ENCODE measurements at places on chromosomes 1 and 21. TPM values are rescaled to one million over a fixed set of nuclear protein-coding genes. Genes with fewer than 3 reads are reported as not detected.

LCE2B gene
- not detected for total RNA-seq

TMEM81 gene
- 3.1 TPM for total RNA-seq

TCEA3 gene
- total RNA-seq: 51.3 TPM

OBSCN gene
- 5.9 TPM for total RNA-seq

PPIAL4G gene
- 0.13 TPM for total RNA-seq

ZNF593OS gene
- total RNA-seq: not detected

SORT1 gene
- 119 TPM for total RNA-seq

SLC6A17 gene
- total RNA-seq: 0.49 TPM

DNA sequence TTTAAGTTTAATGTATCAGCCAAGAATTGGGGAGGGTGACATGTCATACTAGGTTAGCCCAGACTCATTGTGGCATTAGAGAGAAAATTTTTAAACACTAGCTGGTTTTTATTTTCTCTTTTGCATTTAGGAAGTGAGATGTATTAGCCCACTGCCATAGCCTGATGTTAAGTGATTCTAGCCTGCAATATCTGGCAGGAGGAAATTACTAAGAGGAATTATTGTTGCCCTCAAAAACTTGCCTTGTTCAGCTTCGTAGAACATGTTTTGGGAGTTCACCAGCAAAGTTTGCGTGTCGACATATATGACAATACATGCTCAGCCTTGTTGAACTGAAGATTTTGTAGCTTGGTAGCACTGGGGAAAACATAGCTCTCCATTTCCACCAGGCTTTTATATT lies 12.5 kb downstream of the ADAM30 start:
- H3K36me3 ChIP-seq: no peaks in the 10 kb centered on the region
- DNase-seq: no peak
- no peak overlapping the region for H3K27ac ChIP-seq
- H3K4me1 ChIP-seq: peaks cover 10% of the 10 kb centered on the region
- H3K27me3 ChIP-seq: no peaks in the 10 kb centered on the region
- H3K4me3 ChIP-seq: no peak overlapping the region

DNA sequence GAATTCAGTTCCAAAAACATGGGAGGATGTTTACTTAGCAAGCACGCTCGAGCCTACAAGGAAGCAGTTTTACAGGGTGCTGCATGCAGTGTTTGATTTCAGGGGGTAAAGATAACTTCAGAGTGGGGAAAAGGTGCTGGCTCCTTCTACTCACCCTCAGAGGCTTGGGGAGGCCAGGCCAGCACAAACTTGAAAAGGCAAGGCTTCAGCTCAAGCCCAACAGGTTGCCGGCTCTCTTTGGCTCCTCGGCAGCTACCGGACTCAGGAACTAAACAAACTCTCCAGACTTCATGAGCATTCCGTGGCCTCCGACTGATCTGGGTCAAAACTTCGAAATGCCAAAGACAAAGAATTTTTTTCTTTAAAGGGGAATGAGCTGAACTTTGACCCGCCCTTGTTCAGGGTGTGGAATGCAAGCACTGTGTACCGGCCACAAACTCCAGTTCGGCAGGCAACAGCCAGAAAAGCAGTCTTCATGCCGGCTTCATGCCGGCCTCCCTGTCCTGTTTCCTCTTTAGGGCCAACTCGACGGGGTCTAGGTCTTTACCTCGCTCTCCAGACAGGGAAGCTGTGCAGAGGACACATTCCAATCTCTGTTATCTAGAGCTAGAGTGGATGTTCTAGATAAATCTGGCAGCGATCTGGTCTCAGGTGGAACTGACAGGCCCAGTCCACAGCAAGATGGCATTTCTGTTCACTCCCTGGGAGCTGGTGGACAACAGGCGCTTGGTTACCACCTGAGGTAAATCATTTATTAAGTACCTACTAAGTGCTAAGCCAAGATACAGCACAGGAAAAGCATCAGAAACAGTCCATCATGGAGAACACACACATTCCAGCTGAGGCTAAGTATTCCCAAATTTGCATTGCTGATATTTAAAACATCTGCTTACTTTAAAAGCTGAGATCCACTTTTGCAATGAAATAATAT lies 75.0 kb downstream of the CD46 start:
- no peak overlapping the region for H3K4me3 ChIP-seq
- no peaks in the 10 kb centered on the region for H3K36me3 ChIP-seq
- peaks cover 3% of the 10 kb centered on the region for H3K4me1 ChIP-seq
- no peak for DNase-seq

GRCh38 chr21:45366931-45367401 lies 38.0 kb upstream of the COL18A1 start:
- no peak overlapping the region for H3K27ac ChIP-seq
- no peaks in the 10 kb centered on the region for H3K4me1 ChIP-seq
- no peaks in the 10 kb centered on the region for H3K27me3 ChIP-seq

- DNase-seq: no peak
- no peaks in the 10 kb centered on the region for H3K4me1 ChIP-seq
- no peaks in the 10 kb centered on the region for H3K27me3 ChIP-seq
- no peaks in the 10 kb centered on the region for H3K36me3 ChIP-seq
- no peak overlapping the region for H3K4me3 ChIP-seq
Observed at GRCh38 chr1:87933171-87933570, 604.5 kb downstream of the LMO4 start.

DNA sequence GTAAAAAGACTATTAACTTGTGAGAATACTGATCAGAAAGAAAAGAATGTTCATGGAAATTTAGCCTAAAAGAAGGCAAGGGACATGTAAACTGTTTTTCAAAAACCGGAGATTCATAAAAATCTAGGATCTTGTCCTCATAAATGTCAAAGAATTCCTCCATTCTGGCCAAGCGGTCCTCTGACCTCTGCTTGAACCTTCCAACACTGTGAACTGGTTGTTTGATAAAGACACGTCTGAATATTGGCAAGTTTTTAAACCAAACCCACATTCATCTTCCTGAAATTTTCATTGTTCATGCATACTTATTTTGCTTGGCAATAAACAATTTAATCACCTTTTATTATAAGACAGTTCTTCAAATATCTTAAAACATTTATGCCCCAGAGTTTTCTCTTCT lies 19.8 kb downstream of the ASPM start:
- H3K4me3 ChIP-seq: no peak overlapping the region
- DNase-seq: no peak
- no peaks in the 10 kb centered on the region for H3K36me3 ChIP-seq
- H3K4me1 ChIP-seq: no peaks in the 10 kb centered on the region

GRCh38 chr1:232271991-232272589 lies 357.8 kb downstream of the SIPA1L2 start:
- no peaks in the 10 kb centered on the region for H3K36me3 ChIP-seq
- no peak overlapping the region for H3K4me3 ChIP-seq
- H3K27ac ChIP-seq: no peak overlapping the region
- DNase-seq: no peak

DNA sequence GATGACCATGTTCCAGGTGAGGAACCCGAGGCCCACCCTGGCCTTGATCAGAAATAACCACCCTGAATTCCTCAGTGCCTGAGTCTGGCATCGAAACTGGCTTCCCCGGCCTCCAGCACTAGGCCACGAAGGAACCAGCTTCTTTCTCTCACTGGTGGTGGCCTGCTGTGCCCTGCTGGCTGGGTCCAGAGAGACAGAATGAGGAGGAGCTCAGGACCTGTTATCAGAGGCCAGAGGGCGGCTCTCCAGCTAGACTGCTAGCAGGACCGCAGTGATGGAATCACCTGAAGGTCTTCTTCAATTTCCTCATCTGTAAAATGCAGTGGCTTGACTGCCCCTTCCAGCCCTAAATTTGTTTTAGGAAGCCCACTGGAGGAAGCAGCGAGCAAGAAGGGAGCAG lies 20.5 kb downstream of the ROR1 start:
- peaks cover 7% of the 10 kb centered on the region for H3K4me1 ChIP-seq
- no peak overlapping the region for H3K4me3 ChIP-seq
- no peak for DNase-seq
- peak overlapping the region; percentile 25 for H3K27ac ChIP-seq
- no peaks in the 10 kb centered on the region for H3K36me3 ChIP-seq

DNA sequence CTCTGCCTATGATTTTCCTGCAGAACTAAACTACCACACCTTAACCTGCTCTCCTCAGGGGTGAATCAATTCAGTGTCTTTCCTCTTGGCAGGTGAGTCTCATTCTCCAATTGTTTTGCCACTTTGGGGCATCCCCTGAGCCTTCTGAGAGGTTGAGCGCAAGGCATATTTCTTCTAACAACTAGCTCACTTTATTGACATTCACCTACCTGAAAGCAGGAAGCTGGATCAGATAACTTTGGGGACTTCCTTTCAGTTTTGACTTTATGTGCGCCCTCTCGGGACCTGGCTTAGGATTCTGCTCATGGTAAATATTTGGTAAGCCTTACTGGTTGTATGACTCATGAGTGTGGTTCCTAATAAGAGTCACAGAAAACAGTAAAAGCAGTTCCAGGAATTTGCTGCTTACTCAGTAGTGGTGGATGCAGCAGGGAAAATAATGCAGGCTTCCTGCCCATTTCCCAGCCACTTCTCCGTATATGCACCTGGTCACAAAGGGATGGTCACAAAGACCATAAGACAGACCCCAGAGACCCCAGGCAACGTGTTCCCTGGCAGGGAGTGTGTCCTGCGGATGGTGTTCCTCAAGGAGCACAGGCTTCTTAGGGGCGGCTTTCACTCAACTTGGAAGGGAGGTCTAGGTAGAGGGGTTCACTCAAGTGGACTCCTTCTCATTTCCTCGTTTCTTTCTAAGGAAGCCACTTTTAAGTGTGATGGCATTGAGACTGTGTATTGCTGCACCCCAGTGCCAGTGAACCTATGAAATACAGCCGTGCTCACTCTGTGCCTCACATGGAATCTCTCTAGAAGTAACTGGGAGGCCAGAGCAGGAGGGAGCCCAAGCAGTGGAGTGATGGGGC lies 22.0 kb upstream of the BATF3 start:
- no peaks in the 10 kb centered on the region for H3K4me1 ChIP-seq
- no peak for DNase-seq
- H3K36me3 ChIP-seq: no peaks in the 10 kb centered on the region
- H3K4me3 ChIP-seq: no peak overlapping the region

DNA sequence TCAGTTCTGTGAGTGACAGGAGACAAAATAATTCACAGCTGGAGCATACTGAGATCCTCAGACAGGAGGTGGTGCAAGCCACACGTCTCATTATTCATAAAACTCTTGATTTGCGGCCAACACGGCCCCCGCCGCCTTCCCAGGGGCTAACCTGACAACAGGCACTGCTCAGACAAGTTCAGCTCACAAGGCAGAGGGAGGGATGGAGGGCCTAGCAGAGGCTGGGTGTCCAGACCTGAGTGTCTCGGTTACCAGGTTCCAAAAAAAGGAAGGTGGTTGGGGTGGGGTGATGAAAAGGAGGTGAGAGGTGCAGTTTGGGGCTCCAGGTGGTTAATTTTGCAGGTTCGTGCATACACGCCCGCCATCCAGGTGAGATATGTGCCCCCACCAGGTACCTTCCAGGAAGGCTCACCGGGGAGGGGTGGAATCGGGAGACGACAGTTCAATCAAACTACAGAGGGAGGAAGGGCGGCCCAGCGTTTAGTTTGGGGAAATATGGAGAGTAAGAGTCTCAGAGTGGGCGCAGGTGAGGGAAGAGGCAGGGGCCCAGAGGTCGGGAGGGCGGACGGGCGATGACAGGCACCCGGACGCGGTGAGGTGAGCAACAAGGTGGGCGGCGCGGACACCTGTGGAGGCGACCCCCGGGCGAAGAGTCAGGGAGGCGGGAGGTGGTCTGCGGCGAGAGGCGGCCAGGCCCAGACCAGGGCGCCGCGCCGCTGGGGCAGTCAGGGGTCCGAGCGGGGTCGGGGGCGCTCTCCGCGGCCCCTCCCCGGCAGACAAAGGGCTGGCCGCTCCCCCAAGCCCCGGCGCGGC lies 629 bp downstream of the CTNNBIP1 start:
- H3K36me3 ChIP-seq: no peaks in the 10 kb centered on the region
- peak; percentile 82 for DNase-seq
- peak overlapping the region; percentile 85 for H3K4me3 ChIP-seq
- no peaks in the 10 kb centered on the region for H3K4me1 ChIP-seq

- H3K36me3 ChIP-seq: no peaks in the 10 kb centered on the region
- H3K4me1 ChIP-seq: no peaks in the 10 kb centered on the region
- no peak for DNase-seq
- H3K4me3 ChIP-seq: no peak overlapping the region
- no peaks in the 10 kb centered on the region for H3K27me3 ChIP-seq
- no peak overlapping the region for H3K27ac ChIP-seq
Observed at GRCh38 chr1:75554181-75554580, 56.7 kb downstream of the SLC44A5 start.

- H3K4me1 ChIP-seq: no peaks in the 10 kb centered on the region
- no peak overlapping the region for H3K4me3 ChIP-seq
- H3K27ac ChIP-seq: no peak overlapping the region
- no peaks in the 10 kb centered on the region for H3K36me3 ChIP-seq
Observed at GRCh38 chr1:198496216-198497143, 44.0 kb downstream of the ATP6V1G3 start.

- H3K4me3 ChIP-seq: no peak overlapping the region
- H3K27me3 ChIP-seq: no peaks in the 10 kb centered on the region
- no peaks in the 10 kb centered on the region for H3K4me1 ChIP-seq
- peak; percentile 86 for DNase-seq
- H3K36me3 ChIP-seq: peaks cover 16% of the 10 kb centered on the region
Observed at GRCh38 chr1:156476501-156477298, 23.9 kb downstream of the MEF2D start.

DNA sequence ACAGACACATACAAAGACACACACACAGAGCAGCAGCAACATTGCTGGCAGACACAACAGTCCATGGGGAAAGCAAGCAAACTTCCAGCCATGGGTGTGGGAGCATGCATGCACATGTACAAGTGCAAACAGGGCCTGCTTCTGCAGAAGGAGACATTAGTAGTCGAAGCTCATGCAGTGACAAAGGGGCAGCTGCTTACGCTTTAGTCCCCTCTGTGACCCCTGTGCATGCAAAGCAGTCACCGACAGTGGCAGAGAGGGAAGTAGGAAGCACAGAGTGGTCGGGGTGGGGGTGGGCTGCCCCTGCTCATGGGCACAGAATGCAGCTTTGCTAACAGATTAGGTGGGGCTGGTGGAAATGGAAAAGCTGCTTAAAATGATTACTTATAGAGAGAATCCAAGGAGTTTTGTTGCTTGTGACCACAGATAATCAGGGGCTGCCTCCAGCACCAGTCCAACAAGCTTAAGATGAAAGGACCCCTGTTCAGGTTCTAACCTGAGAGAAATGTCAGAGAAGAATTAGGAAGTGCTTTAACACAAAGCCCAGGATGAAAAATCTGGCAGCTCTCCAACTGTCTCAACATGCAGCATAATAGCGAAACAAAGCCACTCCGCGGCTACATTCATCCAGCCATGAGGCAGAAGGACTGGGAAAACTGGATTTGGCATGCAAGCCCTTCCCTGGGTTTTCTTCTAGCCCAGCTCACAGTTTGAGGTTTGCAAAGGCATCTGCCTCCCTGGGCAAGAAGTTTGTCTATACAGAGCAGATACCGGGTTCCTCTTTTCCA lies 378.9 kb downstream of the KCNH1 start:
- H3K4me1 ChIP-seq: no peaks in the 10 kb centered on the region
- H3K27ac ChIP-seq: no peak overlapping the region
- no peak for DNase-seq
- H3K4me3 ChIP-seq: no peak overlapping the region

- H3K27me3 ChIP-seq: no peaks in the 10 kb centered on the region
- H3K36me3 ChIP-seq: no peaks in the 10 kb centered on the region
- no peaks in the 10 kb centered on the region for H3K4me1 ChIP-seq
- DNase-seq: no peak
- no peak overlapping the region for H3K27ac ChIP-seq
Observed at GRCh38 chr1:228268881-228269265, 61.0 kb downstream of the OBSCN start.

All from aorta (tissue), 5 donors.